ENCODE measurements at places on chromosomes 7 and 10.

DNA sequence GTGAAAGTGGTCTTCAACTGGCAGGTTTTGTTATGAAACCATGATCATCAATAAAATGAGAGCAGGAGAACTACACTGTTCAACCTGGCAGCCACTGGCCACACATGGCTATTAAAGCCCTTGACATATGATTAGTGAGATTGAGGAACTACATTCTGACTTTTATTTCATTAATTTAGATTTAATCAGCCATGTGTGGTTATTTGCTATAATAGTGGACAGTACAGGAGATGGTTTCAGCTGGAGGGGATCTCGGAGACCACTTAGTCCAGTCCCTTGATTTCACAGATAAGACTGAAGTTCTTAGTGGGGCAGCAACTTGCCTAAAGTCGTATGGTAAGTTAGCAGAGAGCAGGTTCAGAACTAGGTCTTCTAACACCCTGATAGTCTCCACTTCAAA is 111.7 kb upstream of the BMPER start:
- no peak for DNase-seq

DNA sequence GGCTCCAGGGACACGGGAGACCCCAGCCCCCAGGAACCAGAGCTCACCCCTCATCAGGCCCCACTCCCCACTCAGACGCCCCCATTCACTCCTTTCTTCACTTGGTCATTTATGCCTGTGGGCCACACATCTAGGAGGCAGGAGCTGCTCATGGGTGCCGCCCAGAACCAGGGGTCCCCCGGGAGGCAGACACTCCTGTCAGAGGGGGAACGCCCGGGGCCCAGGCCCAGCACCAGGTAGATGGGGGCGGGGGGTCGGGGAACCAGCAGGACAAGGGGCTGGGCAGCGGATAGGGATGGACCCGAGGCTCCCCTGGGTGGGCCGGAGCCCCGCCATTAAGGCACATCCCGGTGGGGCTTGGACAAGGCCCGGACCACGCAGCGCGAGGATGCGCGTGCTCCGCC is 11.8 kb downstream of the CALY start:
- DNase-seq = no peak

DNA sequence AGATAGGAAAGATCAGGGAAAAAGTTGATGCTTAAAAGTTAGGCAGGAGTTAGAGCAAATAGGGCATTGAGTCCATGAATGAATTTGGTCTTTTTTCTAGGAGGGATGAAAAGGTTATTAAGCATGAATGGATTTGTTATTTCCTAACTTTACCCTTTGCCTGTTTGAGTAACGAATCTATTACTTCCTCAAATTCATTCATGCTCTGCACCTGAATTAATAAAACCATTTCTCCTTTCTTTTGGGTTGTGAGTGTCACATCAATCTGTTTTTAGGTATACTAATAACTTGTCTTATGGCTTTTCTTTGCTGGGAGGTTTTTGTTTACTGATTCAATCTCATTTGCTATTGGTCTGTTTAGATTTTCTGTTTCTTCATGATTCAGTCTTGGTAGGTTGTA is 1217.7 kb upstream of the CELF2 start:
- no peak for DNase-seq

GRCh38 chr10:61840403-61840802 is 61.1 kb upstream of the ARID5B start:
- DNase-seq = no peak

- DNase-seq = no peak
Observed at GRCh38 chr10:42866115-42866995, 83.8 kb downstream of the BMS1 start.

GRCh38 chr7:158760445-158760764 is 55.8 kb upstream of the NCAPG2 start:
- DNase-seq = no peak

GRCh38 chr7:55130395-55131141 is 111.8 kb downstream of the EGFR start:
- DNase-seq = no peak

DNA sequence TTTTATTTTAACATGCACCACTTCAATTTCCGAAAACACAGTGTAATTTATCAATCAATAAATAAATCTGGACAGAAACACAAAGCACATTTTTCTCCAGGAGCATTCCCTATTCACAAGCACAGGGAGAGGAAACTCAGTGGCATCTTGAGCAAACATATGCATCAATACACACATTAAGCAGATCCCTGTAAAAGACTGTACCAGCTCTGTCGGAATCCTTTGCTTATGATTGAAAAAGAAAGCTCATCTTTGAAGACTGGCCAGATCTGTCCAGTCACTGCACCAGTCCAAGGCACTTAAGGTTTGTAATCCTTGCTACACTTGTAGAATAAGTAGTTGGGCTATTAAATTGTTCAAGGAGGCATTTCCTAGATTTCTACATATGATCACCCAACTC is 343.9 kb downstream of the BMPER start:
- DNase-seq = no peak

- no peak for DNase-seq
Observed at GRCh38 chr10:76175533-76176165, 744.2 kb downstream of the LRMDA start.

GRCh38 chr10:89973326-89973725 is 271.9 kb downstream of the KIF20B start:
- no peak for DNase-seq

DNA sequence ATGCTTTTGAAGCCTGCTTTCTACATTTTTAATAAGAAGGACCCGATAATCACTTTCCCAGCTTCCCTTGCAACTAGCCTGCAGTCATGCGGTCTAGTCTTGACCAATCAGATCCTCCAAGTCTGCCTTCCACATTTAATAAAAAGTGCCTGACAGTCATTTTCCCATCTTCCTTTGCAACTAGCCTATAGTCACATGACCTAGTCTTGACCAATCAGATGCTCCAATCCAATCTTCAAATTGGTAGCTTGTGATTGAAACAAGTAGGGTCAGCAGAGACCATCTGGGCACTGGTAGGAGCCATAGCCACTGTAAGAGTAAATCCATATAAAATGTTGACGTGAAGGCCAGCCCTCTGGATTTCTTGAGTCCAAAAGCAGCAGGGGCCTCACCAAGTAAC is 80.0 kb downstream of the NPTX2 start:
- DNase-seq = no peak

GRCh38 chr10:101578192-101578591 is 9.9 kb downstream of the POLL start:
- no peak for DNase-seq

DNA sequence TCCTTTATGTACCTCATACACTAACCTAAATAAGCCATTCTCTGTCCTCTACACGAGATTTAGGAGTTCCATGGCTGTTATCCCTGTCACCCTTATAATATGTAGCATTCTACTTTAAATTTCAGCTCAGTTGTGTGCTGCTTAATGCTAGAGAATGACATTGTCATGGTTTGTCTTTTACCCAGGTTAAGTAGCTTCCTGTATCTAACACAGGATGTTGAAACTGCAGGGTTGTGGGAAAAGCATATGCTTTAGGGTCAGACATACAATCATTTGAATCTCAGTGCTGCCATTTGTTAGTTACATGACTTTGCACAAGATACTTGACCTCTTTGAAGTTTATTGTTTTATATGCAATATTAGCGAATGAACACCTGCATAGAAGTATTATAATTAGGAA is 235.1 kb upstream of the CACNA2D1 start:
- DNase-seq = no peak

DNA sequence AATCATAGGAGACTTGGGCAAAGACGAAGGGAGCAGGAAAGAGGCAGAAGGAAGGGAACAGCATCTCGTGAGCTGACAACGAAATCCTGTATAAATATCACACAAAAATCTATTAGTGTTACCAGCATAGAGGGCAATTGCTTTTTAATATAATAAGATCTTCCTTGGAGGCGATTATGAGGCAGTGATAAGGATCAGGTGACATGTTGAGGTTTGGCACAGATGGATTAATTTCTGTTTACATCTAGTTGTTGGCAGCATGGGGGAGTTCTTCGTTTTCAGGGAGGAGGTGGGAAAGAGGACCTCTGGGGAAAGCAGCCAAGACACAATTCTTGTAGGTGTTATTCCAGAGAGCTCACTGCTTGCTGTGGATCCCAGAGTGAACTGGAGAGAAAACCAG is 163.8 kb downstream of the PLXNA4 start:
- peak; percentile 52 for DNase-seq

DNA sequence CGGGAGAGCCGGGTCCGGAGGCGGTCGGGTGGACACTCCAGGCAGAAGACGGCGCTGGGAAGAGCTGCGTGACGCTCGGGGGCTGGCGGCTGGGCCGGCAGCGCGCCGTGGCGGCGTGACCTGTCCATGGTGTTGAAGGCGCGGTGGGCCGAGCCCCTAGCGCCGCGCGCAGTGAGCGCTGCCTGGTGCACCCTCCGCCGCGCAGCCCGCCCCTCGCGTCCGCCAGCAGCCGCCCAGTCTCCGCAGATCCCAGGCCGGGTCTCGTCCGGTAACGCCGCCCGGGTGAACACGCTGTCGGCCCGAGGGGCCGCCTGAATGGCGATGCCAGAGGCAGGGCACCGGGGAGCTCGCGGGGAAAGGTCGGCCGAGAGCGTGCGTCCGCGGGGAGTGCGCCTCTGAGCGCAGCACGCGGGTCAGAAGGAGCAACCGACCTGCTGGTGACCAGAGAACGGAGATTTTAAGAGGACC is 657 bp upstream of the TMEM178B start:
- peak; percentile 46 for DNase-seq

DNA sequence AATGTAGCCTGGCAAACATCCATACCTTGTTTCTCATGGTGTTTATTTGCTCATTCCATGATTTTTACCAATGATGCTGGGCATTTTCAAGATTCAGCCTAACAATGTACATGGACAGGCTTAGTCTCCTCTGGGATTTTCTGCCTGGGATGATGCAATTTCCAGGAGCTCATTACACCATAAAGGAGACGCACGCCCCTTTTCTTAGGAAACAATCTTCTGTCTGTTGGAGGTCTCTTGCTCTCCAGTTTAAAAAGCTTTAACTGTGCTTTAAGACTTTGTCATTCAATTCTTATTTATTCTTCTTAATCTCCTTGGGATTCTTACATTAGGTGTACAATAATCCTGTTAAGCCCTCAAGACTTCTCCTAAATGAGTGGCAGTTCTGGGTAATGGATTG is 150.3 kb upstream of the NRP1 start:
- no peak for DNase-seq

DNA sequence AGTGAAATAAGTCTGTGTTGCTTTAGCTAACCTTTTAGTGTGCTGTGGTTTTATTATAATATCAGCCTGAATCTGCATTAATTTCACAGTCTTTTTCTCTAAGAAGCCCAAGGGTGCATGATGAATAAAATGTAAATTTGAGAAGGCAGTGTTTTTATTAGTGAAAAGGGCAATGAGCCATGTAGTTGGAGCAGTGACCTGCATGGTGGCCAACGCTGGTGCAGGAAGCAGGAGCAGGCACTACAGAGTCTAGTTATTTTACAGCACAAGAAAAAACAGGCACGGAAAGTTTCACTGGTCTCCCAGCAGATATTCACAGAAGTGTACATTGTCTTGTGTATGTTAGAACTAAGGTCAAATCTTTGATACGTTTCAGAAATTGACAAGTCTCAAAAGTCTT is 247.8 kb downstream of the CELF2 start:
- DNase-seq = no peak

- no peak for DNase-seq
Observed at GRCh38 chr7:141462958-141463357, 88.3 kb upstream of the AGK start.

- no peak for DNase-seq
Observed at GRCh38 chr7:141675436-141676215, 26.3 kb downstream of the DENND11 start.

- no peak for DNase-seq
Observed at GRCh38 chr7:44801890-44802289, 5.4 kb downstream of the PPIA start.

DNA sequence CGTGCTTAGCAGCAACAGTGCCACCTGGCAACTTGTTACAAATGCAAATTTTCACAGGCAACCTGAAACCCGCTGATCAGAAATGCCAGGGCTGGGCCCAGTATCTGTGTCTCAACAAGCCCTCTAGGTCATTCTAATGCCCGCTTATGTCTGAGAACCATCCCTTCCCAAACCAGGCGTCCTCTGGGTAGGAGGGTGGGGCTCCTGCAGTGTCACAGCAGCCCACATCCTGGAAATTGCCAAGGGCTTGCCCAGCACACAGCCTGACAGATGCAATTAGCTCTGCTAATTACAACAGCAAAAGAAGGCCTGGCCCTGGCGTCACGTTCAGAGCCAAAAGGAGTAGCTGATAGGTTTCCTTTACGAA is 15.9 kb downstream of the ITPRIP start:
- DNase-seq = peak; percentile 60

DNA sequence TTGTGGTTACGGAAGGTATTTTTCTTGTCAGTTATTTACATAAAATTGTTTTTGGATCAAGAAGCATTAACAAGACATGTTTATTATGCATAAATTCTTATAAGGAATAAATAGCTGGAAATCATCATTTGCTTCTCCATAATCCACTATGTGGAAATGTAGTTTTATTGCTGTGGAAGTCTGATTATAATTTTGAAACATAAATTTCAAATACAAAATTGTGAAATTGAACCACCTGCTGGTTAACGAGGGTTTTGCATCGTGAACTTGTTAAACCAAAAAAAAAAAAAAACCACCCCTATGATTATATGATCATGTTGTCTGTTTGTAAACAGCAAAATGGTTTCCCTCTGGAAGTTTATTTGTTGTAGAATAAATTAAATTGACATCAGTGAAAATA is 25.9 kb downstream of the ABRAXAS2 start:
- no peak for DNase-seq

DNA sequence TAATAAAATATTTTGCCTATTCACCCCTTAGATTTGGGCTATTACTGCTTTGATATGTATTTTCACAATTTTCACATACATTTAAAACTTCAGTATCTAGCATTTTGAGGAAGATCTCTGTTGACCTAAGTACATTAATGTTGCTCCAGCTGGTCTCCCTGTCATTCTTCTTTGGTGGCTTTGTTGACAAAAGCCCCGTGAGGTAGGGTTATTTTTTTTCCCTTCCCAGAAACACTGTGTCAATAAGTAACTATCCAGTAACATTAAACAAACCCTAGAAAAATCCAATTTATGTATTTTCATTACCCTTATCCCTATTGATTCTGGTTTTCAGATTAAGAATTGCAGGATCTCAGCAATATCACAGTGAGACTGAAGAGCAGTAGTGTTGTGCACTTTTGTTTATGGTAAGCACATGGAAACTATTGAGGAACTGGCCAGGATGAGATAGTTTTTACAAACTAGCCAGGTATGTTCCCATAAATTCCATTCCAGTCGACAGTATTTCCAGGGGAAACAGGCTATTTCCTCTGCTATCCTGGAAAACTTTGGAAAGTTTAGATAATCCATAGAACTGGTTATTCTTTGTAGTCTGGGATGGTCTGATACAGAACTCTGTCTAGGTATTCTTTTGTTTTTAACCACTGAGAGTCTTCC is 198.2 kb downstream of the PON1 start:
- DNase-seq = no peak

DNA sequence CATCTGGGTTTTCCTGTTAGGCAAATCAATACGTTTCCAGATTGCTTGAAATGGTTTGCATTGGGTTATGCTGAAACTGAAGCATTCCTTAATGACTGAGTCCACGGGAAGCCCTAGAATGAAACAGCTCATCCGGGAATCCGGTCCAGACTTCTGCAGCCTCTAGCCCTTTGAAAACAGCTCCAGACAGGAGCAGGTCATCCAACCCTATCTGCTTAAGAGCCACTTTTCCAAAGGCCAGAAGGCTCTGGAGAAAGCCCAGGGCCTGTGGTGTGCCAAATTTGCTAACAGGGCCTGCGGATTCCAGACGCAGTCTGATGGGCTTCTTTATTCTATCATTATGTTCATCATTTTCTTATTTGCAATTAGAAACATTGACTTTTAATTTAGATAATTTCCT is 265.4 kb downstream of the SKIDA1 start:
- DNase-seq = no peak

All from NCI-H524 (cell line).